ENCODE measurements at places on chromosomes 1 and 21. TPM values are rescaled to one million over a fixed set of nuclear protein-coding genes. Genes with fewer than 3 reads are reported as not detected.

The ASAP3 gene
- 1.2 TPM for total RNA-seq

The KCNA2 gene
- total RNA-seq: 1.2 TPM

The BGLAP gene
- 7.7 TPM for total RNA-seq

The NUAK2 gene
- total RNA-seq: 32.5 TPM

The PROK1 gene
- not detected for total RNA-seq

The KIF2C gene
- 1.4 TPM for total RNA-seq

The OR14K1 gene
- total RNA-seq: not detected

The GJB4 gene
- not detected for total RNA-seq

The CFHR2 gene
- not detected for total RNA-seq

The SLC45A1 gene
- 0.94 TPM for total RNA-seq

The SLC44A3 gene
- 2.3 TPM for total RNA-seq

The ALDH4A1 gene
- total RNA-seq: 1.4 TPM

The AGT gene
- total RNA-seq: not detected

The SPATC1L gene
- total RNA-seq: 6.9 TPM

The RNF11 gene
- 43.4 TPM for total RNA-seq

The PLA2G2F gene
- total RNA-seq: not detected
